ENCODE measurements at places on chromosomes 5 and 9. TPM values are rescaled to one million over a fixed set of nuclear protein-coding genes. Genes with fewer than 3 reads are reported as not detected.

- ATAC-seq = no peak
Observed at GRCh38 chr9:115517335-115518075, 399.5 kb upstream of the TNC start.

DNA sequence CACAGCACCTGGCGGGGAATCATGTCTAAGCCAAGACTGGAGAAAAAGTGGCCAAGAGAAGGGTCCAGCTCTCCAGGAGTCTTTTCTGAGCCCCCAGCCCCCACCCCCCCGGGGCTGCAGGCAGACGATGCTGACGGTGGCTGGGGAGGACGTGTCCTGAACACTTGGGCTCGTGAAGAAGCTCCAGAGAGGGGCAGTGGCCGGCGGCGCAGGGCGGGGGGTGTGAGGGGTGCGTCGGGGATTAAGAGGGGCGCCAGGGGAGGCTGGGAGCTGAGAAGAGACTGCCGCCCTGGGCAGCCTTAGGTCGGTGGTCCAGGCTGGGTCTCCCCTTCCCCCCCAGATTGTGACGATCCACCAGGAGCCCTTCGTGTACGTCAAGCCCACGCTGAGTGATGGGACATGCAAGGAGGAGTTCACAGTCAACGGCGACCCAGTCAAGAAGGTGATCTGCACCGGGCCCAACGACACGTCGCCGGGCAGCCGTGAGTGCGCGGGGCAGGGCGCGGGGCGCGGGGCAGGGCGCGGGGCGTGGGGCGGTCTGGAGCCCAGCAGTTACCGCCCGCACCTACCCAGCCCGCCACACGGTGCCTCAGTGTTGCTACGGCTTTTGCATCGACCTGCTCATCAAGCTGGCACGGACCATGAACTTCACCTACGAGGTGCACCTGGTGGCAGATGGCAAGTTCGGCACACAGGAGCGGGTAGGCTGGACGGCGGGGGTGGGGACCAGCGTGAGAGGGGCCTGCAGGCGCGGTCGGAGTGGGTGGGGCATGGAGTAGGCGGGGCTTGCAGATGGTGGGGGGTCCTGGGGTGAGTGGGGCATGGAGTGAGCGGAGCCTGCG, 8.9 kb downstream of the LRRC26 start:
- ATAC-seq = no peak

DNA sequence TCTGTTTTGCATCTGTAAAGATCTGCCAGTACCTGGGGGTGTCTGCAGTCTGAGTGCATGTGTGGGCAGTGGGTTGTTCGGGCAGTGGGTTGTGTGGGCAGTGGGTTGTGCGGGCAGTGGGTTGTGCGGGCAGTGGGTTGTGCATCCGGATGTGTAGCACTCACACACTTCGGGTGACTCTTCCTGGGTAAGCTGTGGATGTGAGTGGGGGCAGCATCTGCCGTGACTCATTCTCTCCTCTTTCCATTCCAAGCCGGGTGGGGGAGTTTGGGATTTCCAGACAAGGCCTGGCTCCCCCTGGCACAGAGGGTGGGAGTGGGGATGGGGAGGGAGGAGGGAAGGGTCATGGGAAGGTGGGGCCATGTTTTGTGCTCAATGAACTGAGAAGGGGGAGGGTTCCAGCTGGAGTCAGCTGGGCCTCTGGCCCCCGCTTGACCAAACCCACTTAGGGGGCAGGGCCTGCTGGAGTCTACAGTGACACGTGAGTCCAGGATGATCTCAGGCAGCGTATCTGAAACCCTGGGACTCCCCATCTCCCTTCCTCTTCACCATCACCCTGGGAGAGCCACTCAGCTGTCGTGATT, 8.3 kb downstream of the CRB2 start:
- ATAC-seq = no peak

GRCh38 chr5:81837667-81838306, 86.9 kb upstream of the SSBP2 start:
- ATAC-seq = no peak

The NPR3 gene
- total RNA-seq = 4.9 TPM

Measured in gastroesophageal sphincter (tissue), 4 donors.